MCF 10A (cell line): ENCODE measurements at places on chromosomes 7 and 10. TPM values are rescaled to one million over a fixed set of nuclear protein-coding genes. Genes with fewer than 3 reads are reported as not detected.

GRCh38 chr7:28292834-28293526 lies 112.4 kb upstream of the JAZF1 start:
- no peak for DNase-seq

The UCMA gene
- total RNA-seq, result not detected in 2 replicates

DNA sequence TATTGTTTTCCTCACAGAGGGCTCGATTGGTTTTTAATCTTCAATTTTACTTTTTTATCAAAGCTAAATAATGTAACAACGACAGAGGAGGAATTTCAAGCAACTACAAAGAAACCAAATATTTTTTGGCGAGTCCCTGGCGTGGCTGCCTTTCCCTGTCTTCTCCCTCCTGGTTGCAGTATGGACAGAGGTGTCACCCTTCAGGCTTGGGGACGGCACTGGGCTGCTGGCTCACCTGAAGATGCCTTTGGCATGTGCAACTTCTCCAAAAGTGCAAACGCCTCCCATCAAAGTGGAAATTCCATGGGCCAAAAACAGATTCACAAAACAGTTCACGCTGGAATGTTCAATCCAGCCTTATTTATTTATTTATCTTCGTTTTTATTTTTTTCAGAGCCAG lies 51.9 kb downstream of the DOCK1 start:
- DNase-seq, result no peak

The ERVW-1 gene
- not detected in 2 replicates for total RNA-seq

DNA sequence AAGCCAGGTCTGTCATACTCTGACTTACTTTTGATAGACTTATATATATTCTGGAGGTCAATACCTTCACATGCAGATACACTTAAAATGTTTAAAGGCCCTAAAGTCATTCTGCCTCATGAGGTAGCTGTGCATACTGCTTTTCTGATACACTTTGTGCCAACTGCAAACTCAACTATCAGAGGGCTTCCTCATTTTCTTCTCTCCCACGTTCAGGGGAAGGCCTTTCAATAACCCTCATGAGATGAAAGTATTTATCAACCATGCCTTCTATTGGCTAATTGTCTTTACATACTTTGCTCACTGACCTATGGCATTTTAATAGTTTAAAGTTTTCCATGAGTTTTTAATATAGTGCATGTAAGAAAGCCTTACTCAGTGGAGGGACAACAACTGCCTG lies 112.7 kb upstream of the AMPH start:
- DNase-seq, result no peak

- DNase-seq, result no peak
Observed at GRCh38 chr10:119149729-119150128, 15.8 kb downstream of the SFXN4 start.

DNA sequence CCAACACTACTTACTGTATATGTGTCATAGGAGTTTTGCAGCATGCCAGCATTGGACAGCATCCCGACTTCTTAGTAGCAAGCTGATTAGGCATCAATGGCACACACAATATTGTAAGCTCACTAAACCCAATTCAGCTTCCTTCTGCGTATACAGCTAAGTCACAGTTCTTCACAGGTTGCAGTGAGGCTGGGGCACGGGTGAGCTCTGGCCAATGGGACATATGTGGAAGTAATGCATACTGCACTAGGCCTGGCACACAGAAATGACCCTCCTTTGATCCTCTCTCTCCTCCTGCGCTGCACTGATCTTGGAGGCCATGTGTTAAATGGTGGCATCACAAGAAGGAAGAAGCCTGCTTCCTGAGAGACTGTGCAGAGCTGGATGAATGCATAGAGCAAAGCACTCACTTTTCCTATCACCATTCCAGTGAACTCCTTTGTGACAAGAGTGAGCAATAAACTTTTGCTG lies 11.9 kb downstream of the RAB11FIP2 start:
- no peak for DNase-seq

DNA sequence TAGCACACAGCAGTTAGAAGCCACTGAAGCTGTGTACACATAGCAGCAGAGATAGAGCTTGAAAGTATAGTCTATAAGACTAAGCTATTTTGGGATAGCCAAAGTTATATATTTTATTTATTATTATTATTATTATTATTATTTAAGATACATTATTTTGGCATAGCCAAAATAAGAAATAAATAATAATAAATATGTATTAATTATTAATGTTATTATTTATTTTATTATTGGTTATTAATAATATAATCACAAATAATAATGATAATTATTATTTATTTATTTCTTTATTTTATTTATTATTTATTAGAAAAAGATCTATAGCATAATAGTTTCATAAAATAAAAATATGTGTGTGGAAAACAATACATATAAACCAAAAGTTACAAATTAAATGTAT lies 107.2 kb upstream of the FOXK1 start:
- no peak for DNase-seq

GRCh38 chr10:114498413-114499111 lies 94.3 kb upstream of the AFAP1L2 start:
- DNase-seq, result no peak
